CD4-positive, alpha-beta T cell treated with Interleukin-6 at 100 ng/mL for 8 hours (primary cell): ENCODE measurements at places on chromosomes 11 and 22.
A peak's percentile ranks its signal among the peaks of the same experiment; 100 is the strongest.

- DNase-seq = no peak
Observed at GRCh38 chr22:39487826-39488520, 14.1 kb upstream of the MIEF1 start.

GRCh38 chr11:69203381-69203780, 47.6 kb downstream of the SMIM38 start:
- DNase-seq = no peak

DNA sequence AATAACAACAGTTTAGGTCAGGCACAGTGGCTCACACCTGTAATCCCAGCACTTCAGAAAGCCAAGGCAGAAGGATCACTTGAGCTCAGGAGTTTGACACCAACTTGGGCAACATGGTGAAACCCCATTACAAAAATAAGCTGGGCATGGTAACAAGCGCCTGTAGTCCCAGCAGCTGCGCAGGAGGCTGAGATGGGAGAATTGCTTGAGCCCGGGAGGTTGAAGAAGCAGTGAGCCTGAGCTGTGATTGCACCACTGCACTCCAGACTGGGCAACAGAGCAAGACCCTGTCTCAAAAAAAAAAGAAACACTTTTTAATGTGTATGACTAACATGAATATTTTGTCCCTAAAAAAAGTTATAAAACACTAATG, 24.5 kb upstream of the TFIP11 start:
- no peak for DNase-seq

DNA sequence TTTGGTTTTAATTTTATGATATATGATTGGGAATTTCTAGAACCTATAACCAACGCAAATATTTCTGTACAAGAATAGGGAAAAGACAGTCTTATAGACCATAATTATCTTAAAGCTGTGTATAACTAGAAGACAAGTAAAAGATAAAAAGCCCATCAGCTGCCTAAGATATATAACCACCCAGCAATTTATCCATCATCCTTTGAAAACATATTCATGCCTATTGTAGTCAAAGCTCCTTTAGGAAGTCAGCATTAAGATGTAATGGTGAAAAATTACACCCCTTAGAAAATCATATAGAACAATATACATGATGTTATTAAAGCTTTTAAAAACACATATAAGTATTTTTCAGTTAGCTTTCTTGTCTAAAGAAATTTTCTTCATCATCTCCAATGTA, 46.4 kb downstream of the ELP4 start:
- DNase-seq = no peak

- DNase-seq = no peak
Observed at GRCh38 chr11:46072172-46072964, 48.9 kb downstream of the PHF21A start.

- no peak for DNase-seq
Observed at GRCh38 chr11:59943997-59944714, 5.9 kb downstream of the OOSP1 start.

DNA sequence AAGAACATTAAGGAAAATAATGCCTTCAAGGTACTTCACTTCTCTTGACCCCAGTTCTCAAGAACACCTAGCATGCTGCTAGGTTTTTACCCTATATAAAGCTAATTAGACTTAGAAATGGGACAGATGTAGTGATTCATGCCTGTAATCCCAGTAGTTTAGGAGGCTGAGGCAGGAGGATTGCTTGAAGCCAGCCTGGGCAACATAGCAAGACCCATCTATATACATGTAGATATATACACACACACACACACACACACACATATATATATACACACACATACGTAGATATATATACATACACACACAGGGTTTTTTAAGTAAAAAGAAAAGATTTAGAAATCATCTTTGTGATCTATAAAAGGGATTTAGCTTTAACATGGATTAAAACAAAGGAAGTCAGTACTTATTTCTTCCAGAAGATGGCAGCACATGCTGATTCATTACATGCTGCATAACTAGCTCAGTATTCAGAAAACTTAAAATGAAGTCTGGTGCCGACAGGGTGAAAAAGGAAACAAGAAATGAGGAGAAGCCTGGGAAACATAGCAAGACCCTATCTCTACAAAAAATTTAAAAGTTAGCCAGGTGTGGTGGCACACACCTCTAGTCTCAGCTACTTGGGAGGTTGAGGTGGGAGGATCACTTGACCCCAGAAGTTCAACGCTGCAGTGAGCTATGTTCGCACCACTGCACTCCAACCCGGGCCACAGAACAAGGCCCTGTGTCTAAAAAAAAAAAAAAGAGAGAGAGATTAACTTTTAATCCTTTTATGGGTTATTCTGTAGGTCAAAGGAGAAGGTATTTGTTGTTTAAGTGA, 28.5 kb upstream of the RBX1 start:
- DNase-seq = peak; percentile 58
